Fibroblast of skin of right biceps (primary cell): ENCODE measurements at places on chromosomes 2 and 18.

DNA sequence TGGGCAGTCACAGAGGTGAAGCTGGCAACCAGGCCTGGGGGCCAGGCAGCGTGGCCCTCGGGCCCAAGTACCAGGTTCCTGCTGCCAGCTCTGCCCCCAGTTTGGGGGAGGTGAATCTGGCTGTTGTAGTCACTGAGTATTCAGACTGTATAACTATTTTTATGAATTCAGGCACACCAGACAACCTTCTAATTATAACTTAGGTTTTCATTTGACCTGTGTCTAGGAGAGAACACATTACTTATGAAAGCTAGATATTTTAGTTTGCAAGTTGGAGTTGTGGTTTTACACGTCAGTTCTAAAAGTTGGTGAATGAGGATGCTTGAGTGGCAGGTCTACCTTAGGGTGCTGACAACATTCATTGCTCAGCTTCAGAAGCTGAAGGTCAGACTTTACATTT is 71.7 kb downstream of the LIMS1 start:
- no peak for DNase-seq

DNA sequence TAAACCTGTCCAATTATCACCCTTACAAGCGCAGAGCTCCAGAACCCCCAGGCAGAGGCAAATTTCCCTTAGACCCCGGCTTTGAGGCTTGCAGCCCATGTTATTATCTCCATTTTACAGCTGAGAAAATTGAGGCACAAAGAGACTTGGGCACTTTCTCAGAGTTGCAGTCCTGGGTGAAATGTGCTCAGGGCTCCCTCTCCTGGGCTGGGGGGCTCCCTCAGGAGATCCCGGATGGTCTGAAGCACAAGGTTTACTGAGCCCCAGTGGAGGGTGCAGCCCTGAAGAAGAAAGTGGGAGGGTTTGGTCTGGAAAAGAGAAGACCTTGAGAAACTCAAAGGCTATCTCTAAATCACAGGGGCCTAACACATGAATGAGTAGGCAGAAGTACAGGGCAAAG is 156.6 kb downstream of the CYRIA start:
- no peak for DNase-seq

DNA sequence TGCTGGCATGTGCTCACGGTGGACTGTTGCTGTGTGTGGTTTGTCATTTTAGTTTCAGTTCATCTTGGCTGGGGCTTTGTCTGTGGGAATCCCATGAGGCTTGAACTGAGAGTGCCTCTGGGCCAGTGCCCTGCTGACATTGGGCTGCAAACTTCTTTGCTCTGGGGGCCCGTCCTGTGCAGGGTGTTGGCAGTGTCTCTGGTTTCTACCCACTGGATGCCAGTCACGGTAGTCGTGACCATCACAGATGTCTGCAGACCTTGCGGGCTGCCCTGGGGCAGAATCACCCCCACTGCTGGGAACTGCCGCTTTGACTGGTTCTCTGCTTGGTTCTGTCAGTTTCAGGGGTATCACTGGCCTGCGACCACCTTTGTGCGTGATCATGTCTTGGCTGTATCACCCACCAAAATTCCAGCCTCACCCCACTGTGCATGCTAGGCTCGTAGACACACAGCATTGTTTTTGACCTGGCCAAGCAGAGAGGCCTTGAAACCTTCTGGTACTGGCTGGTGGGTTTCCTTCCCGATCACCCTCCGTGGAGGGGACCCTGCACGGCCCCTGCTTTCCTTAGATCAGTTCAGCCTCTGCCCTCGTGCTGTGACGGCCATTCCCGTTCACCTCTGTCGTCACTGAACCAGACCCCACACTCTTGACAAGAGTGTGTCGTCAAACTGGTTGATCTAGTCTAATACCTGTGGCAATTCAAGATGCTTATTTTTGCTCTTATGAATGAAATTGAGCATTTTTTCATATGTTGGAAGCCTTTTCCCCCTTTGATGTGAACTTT is 57.6 kb downstream of the KCNG2 start:
- DNase-seq, result no peak

- no peak for DNase-seq
Observed at GRCh38 chr18:3716116-3716660, 266.2 kb downstream of the TGIF1 start.

DNA sequence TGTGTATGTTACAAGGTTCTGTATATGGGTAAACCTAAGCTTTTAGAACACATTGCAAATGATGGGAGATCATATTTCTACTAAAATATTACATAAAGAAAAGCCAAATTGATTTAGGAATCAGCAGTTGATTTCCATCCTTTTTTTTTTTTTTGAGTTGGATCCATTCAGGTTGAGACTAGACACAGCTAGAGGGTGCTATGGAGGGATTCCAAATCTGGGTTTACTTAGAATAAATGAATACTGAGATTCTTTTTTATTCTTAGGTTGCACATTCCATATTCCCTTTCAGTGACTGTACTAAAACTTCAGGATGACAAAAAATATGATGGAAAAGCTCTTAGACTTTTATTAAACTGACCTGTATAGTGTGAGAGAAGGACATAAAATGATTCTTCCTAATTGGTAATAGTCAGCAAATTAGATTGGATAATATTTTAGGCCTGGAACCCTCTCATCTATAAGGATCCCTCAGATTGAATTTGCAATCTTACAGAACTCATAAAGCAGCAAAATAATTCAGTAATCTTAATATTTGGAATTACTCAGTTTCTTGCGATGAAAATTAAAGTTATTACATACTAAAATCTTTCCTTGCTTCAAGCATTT is 183.3 kb upstream of the SESTD1 start:
- DNase-seq, result no peak

- no peak for DNase-seq
Observed at GRCh38 chr2:794554-795241, 117.5 kb upstream of the TMEM18 start.

DNA sequence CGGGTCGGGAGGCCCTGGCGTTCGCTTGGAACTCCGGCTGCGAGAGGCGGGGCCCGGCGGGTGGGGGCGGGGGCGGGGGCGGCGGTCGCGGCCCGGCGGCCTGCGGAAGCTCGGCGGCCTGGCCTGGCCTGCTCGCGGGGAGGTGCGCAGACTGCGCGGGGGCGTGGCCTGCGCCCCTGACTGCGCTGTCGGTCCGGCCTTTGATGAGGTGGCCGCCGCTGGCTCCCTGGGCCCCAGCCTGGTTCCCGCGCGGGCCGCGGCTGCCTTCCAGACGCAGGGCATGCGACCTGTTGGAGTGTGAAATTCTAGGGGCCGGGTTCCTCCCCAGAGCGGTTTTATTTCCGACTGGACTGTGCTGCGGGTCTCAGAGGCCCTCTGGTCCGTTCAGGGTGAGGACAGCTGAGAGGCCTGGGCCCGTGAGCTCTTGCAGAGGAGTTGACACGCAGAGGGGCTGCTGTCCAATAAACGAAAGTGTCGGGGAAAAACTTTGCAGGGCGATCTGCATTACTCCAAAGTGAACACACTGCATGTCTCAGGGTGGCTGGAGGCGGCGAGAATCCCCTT is 629 bp downstream of the NRBP1 start:
- peak; percentile 86 for DNase-seq

- no peak for DNase-seq
Observed at GRCh38 chr2:47050762-47051161, 104.3 kb downstream of the STPG4 start.

- DNase-seq, result no peak
Observed at GRCh38 chr2:43461453-43462073, 134.3 kb downstream of the THADA start.

- DNase-seq, result no peak
Observed at GRCh38 chr2:40168032-40168431, 283.9 kb downstream of the SLC8A1 start.
